ENCODE measurements at places on chromosomes 12 and 14.

GRCh38 chr12:106632797-106633450, 50.1 kb downstream of the RFX4 start:
- DNase-seq: no peak

DNA sequence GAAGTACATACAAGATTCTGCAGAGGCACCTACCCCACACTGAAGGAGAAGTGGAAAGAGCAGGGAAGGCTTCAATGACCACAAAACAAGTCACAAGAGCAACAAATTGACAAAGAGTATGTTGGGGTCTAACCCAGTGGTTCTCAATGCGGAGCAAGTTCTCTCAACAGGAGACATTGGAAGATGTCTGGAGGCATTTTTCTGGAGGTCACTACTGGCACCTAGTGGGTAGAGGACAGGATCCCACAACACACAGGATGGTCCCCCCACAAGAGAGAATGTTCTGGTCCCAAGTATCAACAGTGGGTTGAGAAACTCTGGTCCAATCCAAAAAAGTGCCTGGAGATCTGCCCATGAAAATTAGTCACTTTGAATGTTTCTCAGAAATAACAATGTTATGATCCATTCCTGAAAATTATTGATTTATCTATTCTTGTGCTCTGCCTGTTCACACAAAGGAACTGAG, 3.4 kb downstream of the SSH1 start:
- no peak for DNase-seq

DNA sequence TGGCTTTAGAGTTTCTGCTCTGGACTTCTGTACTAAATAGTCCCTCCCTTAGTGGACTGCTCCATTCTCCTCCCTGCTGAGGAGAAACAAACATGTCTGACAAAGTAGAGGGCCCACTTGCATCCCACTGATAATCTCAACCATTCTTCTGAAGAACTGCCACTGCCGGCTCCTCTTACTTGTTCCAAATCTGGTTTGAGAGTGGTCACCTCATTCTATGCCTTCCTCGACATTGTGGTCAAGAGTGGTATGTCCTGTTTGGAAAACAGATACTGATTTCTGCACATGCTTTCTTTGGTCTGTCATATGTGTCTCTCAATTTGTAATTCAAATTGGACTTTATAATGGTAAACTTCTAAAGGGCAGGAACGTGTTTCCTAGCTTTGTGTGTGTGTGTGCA, 36.3 kb upstream of the PLEKHA5 start:
- no peak for DNase-seq

GRCh38 chr12:124404162-124404784, 109.4 kb downstream of the RFLNA start:
- no peak for DNase-seq

DNA sequence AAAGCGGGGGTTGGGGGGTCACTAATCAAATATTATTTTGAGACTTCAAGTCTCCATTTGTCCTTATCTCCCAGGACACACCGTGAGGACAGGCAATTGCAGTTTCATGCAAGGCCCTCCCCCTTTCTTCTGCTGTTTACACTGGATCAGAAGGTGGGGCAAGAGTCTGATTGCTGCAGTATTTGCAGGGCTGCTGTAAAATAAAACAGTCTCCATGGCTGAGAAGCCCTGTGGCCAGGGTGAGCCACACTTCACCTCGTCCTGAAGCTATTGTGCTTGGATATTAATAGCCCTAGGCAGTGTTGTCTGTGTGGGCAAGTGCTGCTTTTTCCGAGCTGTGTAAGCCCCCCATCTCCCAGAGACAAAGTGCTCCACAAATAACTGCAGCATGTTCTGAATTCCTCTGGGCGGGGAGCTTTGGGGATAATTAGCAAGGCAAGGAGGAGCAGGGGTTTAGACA, 187.4 kb upstream of the NTF3 start:
- DNase-seq: no peak

GRCh38 chr12:12744546-12745305, 27.6 kb downstream of the CDKN1B start:
- DNase-seq: no peak

DNA sequence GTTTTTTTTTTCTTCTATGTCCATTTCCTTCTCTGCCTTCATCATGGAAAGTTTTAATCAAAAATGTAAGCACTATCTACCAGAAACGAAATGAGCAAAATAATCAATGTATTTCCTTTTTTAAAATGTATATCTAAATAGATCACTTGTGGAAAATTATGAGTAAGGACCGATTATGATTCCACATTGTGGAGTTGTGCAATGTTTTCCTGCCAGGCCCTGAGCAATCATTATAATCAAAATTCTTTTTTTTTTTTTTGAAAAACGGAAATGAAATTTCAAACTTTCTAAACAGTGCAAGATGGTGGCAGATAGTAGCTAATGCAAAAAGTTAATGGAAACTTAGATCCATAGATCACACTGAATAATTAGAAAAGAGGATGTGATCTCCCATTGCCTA, 1074.6 kb upstream of the TMEM132C start:
- no peak for DNase-seq

DNA sequence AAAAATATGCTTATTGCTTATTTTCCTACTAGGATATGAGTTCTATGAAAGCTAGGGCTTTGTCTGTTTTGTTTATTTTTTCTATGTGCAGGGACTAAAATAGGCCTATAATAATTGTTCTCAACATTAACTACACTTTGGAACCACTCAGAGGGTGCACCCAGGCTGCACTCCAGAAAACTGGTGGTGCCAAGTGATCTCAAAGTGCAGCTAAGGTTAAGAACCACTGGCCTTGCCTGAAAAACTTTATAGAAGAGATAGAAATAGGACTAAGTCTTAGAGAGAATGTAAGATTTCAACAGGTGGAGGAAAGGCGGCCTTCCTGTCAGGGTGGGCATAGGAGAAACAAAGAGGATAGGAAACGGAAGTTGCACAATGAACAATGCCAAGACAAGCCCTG, 37.7 kb upstream of the NR1H4 start:
- DNase-seq: no peak

DNA sequence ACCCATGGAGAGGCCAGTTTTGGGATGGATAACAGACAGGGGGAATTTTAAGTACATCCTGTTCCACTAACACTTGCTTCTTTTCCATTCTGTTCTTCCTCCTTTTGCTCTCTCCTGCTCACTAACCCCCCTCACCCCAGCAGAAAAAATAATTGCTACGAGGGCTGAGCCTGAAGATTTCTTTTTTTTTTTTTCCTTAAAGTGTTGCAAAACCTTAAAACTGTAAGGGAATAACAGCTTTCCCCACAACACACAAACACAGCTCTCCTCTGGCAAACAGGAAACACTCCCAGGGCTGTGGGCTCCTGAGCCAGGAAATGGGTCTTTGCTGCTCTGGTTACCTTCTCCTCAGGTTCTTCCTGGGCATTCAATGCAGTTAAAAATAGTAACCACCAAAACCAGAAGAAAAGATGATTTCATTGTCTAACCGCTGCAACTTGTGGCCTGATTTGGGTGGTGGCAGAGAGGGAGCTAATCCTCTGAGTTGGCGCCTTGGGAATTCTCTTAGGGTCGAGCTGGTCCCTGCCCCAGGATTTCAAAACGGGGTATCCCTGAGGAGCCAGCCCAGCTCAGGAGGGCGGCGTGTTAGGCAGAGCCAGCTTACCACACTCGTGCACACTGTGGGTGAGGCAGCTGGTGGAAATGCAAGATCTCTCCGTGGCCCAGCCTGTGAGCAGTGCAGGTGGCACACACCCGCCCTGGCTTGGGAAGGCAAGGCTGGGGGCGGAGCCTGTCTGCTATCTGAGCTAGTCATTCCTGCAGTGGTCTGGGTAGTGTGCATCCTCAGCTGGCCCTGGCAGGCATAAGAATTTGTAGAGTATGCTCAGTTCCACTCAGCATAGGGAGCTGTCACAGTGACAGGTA, 17.1 kb upstream of the EMP1 start:
- no peak for DNase-seq

- peak; percentile 34 for DNase-seq
These were observed 127.0 kb downstream of the ERC1 start for GRCh38 chr12:1117970-1118563.

DNA sequence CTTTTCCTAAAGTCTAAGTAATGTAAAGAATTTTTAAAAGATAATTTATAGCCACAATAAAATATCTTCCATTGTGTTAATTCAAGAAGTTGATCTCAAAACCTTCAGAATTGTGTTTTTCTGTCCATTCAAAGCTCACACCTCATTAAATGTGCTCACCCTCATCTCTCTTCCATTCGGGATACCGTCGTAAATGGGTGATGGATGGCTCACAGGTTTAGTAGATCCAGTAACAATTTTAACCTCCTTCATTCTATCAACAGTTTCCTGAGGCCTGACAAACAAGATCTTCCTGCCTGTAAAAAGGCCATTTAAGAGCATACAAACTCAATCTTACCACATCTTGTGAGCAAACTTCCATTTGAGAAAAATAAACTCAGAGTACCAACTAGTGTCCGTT, 9.4 kb upstream of the FLRT2 start:
- no peak for DNase-seq

- DNase-seq: no peak
These were observed 6.7 kb downstream of the BBS10 start for GRCh38 chr12:76341436-76342030.

DNA sequence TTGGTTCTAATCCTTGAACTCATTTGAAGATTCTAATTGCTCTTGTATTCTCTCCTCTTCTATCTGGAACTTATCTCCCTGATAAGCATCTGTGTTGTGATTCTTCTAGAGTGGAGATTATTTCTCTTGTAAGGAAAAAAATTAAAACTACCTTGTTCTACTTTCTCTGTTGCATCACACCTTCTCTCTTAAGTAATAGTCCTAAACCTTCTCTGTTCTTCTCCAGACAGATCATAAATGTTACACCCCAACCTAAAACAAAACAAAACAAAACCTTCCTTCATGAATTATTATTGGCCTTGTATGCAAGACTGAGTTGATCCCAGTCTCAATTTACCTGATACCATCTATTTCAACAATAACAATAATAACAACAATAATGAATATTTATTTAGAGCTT, 612.1 kb downstream of the DIO2 start:
- DNase-seq: no peak

GRCh38 chr12:105457026-105457425, 126.5 kb downstream of the C12orf75 start:
- DNase-seq: no peak

- DNase-seq: no peak
These were observed 5.5 kb upstream of the HOXC9 start for GRCh38 chr12:53994264-53995001.

DNA sequence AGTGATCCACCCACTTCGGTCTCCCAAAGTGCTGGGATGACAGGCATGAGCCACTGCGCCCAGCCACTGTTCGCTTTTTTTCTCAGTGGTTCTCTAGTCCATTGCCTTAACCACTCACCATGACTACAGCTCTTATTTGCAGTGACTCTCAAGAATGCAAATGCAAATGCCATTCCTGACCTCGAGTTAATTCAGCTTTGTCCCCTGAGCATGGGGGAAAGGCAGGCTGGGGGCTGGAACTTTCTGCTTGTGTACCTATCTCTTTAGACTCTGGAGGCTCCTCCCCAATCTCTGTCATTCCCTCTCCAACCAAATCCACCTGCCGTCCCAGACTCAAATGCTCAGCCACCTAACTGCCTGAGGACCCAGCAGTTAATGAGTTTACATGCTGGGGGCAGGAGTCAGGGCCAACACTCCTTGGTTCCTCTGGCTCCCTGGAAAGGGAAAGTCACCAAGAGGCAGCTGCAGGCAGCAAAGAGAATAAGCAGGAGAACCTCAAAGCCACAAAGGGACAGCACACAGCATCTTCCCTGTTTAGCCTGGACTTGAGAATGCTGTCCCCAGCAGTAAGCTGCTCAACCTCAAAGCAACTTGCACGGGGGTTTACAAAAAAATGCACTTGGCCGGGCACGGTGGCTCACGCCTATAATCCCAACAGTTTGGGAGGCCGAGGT, 5.3 kb upstream of the HNF1A start:
- DNase-seq: no peak

DNA sequence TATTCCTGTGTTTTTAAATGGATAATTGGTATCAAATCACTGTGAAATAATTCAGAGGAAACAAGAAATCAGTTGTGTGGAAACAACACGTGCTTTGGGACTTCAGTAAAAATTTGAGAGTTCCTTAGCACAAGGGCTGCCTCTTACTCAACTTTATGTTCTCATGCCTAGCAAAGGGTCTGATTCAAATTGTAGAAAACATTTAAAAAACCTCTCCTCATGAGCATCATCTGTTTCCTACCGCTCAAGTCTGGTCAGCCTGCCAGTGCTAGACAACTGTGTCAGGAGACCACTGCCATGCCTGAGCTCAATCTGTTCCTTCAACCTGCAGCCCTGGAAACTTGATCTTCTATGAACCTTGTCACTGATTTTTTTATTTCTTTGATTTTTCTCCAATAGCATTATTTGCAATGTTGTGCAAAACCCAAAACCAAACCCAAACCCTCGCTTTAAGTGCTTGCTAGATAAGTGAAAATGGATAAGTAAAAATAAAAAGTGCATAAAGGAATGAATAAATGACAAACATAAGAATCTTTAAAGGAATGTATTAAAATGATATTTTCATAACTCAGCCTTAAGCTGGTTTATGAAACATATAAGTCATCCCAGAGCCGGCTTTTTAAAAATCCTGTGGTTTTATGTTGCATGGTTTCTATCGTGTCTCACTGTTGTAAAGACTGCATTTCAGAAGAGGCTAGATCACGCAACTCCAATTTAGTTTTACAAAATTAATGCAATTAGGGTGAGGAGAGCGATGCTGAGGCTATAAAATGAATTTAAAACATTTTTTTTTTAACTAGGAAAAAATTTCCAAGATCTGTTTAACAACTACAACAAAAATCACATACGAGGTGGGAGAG, 361.2 kb upstream of the PDE3A start:
- no peak for DNase-seq

- DNase-seq: no peak
These were observed 1.1 kb downstream of the LRP1 start for GRCh38 chr12:57129321-57129842.

- DNase-seq: no peak
These were observed 101.9 kb downstream of the RIN3 start for GRCh38 chr14:92615451-92615850.

DNA sequence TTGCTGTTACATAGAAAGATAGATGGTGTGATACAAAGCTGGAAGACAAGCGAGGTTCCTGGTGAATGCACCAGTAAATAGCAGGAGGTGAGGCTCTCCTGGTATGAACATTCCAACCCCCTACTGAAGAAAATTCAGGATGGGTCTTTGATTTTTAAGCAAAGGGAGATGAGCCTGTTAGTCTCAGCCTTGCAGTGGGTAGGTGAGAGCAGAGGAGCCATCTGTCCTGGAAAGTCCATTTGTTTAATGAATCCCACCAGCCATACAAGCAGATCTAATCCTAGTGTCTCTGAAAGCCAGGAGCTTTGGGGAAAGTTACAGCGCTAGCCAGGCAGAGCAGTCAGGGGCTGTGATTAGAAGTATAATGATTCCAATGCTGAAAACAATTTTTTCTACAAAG, 234.8 kb upstream of the FOXN3 start:
- no peak for DNase-seq

All from cerebellar nuclear complex (tissue), 1 donor.